Activated naive CD4-positive, alpha-beta T cell treated with anti-CD3 and anti-CD28 coated beads for 36 hours (primary cell): ENCODE measurements at places on chromosomes 5 and 9. TPM values are rescaled to one million over a fixed set of nuclear protein-coding genes. Genes with fewer than 3 reads are reported as not detected.

Gene PCDHAC1
- total RNA-seq, result not detected

Gene PCDHB16
- total RNA-seq, result not detected

Gene SLC45A2
- not detected for total RNA-seq

Gene CARD9
- 0.22 TPM for total RNA-seq

Gene EPB41L4B
- 0.25 TPM for total RNA-seq

Gene GFRA3
- not detected for total RNA-seq

DNA sequence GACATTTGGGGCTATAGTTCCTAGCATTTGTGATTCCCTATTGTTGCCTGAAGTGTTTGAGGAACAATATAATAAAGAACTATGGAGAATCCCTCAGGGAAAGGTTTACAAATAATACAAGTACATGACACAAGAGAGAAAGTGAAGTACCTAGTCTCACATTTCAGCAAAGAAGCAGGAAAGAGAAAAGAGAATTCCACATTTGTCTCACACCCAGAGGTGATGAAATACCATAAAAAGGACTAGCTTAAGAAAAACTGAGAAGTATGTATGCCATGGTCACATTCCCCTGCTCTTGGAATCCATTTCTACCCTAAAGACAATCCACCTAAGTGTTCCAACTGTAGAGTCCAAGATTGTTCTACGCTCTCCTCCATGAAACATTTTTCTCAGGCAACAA is 79.0 kb upstream of the TARS1 start:
- no peak for DNase-seq

DNA sequence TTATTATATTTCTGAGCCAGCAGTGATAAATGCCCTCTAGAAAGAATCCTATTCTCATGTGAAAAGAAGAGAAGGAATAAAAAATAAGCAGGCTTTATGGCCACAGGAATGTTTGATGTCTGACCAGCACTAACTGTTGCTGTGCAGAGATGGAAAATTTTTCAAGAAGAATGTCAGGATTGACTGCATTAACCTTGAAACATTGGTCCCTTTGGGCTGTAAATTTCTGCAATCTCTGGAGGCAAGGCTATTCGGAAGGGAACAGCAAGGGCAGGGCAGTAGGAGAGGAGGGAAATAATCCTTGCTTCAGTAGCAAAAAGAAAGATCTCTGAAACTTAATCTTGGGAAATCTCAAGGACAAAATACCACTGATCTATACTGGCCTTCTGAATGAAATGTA is 415.2 kb downstream of the DNAH5 start:
- no peak for DNase-seq

GRCh38 chr9:116383936-116384335 is 230.3 kb downstream of the PAPPA start:
- no peak for DNase-seq

DNA sequence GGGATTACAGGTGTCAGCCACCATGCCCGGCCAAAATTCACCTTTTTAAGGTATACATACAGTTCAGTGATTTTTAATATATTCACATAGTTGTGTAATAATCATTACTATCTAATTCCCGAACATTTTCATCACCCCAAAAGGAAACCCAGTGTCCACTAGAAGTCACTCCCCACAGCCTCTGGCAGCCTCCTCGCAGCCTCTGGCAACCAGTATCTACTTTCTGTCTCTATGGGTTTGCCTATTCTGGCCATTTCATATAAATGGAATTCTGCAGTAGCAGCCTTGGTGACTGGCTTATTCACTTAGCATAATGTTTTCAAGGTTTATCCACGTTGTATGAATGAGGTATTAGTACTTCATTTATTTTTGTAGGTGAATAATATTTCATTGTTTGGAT is 59.0 kb downstream of the UBAP1 start:
- no peak for DNase-seq

- DNase-seq, result peak; percentile 71
Observed at GRCh38 chr9:36401164-36401740, 1.2 kb upstream of the RNF38 start.

DNA sequence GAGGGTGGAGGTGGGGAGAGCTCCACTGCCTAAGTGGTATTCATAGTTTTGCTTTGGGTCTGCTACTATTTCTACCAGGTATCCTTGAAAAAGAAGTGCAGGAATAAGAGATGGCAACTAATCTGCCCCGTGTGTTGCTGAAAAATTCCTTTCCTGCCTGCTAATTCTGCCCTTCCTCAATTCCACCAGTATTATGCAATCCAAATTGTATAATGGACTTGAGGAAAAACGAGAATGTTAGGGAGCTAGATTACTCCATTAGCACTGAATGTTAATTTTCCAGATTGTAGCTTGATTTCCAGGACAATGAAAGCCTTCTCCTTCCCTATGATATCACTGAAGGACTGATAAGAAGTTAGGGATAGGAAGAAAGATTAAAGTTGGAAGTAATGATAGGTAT is 16.9 kb downstream of the ADAM19 start:
- DNase-seq, result no peak

DNA sequence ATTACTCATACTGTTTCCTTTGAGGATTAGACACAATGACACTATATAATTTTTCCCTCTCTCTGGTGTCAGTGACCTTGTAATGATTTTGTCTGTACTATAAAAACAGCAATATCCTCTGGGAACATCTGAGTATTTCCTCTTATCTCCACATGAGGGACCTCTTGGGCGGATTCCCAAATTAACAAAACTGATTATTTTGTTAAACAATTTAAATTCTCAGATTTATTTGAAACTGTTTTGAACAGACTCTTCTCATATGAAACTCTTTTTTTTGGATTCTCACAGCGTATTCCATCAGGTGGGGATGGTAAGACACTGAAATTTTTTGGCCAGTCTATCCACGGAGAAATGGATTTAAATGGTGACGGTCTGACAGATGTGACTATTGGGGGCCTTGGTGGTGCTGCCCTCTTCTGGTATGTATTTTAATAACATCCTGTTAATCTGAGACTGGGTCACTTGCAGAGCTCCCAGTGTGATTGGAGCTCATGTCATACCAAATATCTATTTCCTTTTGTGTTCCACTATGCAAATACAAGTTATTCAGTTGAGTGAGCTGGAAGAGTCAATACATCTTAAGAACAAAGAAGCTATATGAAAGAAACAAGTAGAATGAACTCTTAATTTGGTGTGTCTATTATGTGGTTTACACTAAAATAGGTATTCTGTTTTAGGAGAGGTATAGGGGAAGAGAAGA is 73.8 kb upstream of the ITGA2 start:
- DNase-seq, result peak; percentile 64

GRCh38 chr5:89954916-89955315 is 454.6 kb downstream of the CETN3 start:
- no peak for DNase-seq

- no peak for DNase-seq
Observed at GRCh38 chr5:57662991-57663390, 180.4 kb upstream of the ACTBL2 start.

- DNase-seq, result no peak
Observed at GRCh38 chr9:115353681-115354080, 235.7 kb upstream of the TNC start.

DNA sequence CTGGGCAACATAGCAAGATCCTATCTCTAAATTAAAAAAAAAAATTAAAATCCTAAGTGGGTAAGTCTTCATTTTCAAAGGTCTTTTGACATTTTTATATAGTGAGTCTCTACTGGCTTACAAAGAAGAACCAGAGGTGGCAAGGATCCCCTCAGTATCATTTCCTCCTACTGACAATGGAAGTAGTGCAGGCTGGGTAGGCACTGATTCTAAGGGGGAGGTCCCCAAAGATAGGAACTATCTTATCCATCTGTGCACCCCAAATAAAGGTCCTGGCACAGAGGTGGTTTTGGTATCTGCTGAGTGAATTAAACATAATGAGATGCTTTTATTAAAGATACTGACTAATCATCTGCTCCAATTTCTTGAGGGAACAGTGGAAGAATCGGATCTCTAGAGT is 4.2 kb downstream of the FAM193B start:
- DNase-seq, result no peak

- no peak for DNase-seq
Observed at GRCh38 chr5:43357878-43358281, 44.7 kb upstream of the HMGCS1 start.

DNA sequence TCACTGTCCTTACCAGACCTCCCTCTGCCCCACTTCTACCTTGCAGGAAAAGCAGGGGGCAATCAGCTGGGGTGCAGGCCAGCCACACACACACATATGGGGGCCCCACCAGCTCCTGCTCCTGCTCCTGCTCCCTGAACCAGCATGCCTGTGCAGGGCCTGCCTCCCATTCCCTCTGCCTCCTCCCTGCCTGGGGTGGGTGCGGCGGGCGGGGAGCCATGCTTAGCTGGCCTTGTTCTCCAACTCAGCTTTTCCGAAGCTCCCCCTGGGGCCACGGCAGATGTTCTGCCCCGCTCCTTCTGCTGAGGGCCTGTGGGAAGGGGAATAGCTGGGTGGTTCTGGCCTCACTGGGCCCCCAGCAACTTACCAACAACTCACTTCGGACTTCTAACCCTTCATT is 89.8 kb downstream of the ZNF354C start:
- no peak for DNase-seq

DNA sequence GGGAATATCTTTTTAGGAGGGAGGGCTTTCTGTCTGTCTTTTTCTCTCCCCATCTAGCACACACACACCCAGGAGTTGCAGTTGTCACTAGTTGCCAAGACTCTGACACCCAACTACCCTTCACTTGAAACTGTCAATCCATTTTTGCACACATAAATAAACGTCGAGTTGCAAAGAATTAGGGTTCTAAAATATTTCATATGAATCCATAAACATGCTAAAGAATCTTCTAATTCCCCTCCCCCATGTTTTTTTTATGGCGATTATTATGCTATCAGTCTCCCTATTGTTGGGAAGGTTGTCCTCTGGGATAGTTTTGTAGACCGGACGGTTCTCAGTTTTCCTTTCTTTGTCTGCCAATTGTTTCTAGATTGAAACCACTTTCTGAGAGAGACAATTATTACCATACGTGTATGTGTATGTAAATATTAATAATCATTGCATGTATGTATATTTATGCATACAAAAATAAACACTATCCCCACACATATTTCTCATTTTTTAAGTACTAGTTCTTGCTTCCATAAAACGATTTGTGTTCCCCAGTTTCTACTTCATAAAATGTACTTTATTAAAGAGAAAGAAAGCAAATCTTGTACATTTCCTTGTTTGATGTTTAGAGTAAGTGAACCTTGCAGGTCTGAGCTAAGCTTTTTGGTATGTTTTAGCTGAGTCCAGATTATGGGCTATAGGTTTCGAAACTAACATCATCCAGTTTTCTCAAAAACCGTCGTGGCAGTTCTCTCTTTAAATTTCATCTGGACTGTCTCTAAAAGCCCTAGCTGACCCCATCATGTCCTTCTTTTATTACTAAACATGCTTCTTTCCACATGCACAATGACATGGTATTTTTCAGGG is 165.0 kb upstream of the MPDZ start:
- no peak for DNase-seq

GRCh38 chr5:90983148-90983547 is 400.0 kb downstream of the ARRDC3 start:
- DNase-seq, result no peak

DNA sequence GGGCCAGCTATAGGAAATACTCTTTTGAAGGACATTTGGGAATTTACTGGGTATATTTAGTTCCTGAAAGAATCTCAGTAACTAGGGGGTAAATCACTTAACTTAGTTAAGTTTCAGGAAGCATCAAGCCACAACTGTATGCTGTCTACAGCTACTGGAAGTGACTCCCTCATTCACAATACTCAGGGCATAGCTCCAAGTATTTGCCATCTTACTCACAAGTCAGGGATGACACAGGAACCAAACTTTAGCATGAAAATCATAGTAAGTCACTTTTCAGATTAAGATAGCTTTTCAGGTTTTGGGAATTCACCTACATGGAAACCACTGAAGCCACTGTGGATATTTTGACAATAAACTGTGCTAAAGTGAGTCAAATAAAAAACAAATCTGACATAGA is 242.4 kb upstream of the ATP10B start:
- no peak for DNase-seq
